Fibroblast of skin of left biceps (primary cell): ENCODE measurements at places on chromosomes 2 and 18.

GRCh38 chr2:193315428-193316091, 1120.8 kb upstream of the TMEFF2 start:
- no peak for DNase-seq

GRCh38 chr2:220127876-220128275, 500.4 kb downstream of the SLC4A3 start:
- DNase-seq, result no peak

GRCh38 chr2:8608411-8608954, 73.4 kb upstream of the ID2 start:
- peak; percentile 46 for DNase-seq

GRCh38 chr18:61766266-61766884, 126.4 kb downstream of the RNF152 start:
- no peak for DNase-seq

DNA sequence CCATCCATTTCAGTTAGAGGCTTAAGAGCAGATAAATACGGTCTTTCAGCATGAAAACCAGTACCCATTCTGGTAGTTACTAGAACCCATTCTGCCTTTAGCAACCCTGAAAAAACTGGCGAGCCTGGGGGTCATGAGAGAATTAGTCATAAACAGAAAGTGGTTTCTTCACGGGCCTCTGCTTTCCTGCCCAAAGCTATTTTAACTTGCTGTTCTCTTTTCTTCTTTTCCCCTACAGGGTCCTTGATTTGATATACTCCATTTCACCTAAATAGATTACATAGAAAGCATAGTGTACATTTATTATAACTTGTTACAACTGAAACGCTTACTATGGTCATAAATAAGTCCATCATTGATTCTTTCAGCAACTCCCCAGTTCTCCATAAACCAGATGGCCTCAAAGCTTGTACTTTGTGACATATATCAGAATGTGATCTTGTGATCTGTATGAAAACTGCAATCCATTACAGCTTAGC, 48.3 kb downstream of the WDFY1 start:
- no peak for DNase-seq

- no peak for DNase-seq
These were observed 198.0 kb upstream of the SALL3 start for GRCh38 chr18:78781601-78781960.

GRCh38 chr2:19203866-19204265, 154.6 kb downstream of the OSR1 start:
- DNase-seq, result peak; percentile 33

- DNase-seq, result no peak
These were observed 76.5 kb upstream of the EPB41L3 start for GRCh38 chr18:5620289-5620688.

DNA sequence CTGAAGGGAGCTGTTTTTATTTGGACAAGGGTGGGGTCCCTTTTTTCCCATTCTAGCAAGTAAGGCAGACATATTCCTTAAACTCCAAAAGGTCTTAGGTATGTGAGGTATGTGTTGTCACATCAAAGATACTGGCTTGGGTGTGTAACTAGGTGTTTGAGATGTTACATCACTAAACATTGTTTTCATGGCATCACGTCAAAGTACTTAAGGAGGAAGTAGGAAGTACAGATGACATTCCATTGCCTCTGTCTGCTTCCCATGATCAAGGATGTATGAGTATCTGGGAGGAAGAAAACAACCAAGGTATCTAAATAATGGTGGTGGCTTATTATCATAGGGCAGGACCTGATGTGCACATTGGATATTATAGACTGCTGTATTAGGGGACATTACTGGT, 39.3 kb downstream of the CD302 start:
- DNase-seq, result no peak

DNA sequence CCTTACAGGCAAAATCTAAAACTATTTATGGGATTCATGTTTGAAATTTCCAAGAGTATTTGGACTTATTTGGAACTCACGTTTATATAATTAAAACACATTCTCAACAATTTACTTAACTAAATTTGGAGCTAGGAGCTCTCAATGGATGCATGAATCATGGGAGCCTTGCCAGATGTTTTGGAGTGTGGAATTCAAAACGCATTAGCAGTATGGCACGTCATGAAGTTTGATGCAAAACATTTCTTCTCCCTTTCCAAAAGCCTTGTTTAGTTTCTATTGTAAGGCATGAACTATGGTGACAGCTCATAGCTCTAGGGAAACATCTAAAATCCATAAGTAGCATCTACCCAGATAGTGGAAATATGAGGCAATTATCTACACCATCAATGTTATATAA, 701.6 kb downstream of the SATB2 start:
- peak; percentile 75 for DNase-seq
